ENCODE measurements at places on chromosomes 2 and 18.

DNA sequence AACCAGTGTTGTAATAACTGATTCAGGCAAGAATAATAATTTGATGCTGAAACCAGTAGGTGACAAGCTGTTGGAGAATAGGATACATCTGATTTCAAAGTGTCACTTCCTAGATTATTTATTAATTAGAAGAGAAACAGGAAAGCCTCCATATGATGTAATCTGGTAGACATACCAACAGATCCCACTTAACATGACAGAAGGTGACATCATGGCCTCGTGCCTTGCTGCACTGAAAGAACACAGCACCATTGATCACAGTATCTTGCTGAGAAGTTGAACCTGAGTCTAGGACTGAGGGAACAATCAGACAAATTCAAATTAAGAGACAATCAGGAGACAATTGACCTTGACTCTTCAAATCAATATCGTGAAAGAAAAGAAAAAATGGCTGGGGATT is 131.6 kb upstream of the DLGAP1 start:
- no peak for DNase-seq

DNA sequence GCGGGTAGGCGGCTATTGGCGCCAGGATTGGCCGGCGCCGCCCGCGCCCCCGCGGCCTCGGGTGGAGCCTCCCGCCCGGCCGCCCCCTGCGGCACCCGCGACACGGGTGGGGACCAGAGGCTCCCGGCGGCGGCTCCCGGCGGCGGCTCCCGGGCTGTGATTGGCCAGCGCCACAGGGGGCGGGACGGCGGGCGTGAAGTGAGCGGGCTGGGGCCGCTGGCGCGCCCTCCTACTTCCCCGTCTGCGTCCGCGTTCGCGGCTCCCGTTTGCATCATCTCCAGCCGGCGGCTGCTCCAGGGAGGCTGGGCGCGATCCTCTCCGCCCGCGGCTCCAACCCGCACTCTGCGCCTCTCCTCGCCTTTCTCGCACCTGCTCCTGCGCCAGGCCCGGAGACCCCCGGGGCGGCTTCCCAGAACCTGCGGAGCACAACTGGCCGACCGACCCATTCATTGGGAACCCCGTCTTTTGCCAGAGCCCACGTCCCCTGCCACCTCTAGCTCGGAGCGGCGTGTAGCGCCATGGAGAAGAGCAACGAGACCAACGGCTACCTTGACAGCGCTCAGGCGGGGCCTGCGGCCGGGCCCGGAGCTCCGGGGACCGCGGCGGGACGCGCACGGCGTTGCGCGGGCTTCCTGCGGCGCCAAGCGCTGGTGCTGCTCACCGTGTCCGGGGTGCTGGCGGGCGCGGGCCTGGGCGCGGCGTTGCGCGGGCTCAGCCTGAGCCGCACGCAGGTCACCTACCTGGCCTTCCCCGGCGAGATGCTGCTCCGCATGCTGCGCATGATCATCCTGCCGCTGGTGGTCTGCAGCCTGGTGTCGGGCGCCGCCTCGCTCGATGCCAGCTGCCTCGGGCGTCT is at the start of gene SLC1A4:
Gene SLC1A4, plus strand, starts transcription at position 274 of the 856 bp plus-strand sequence. Its CDS starts 245 bp downstream, at position 519.
- peak; percentile 93 for DNase-seq

- no peak for DNase-seq
Observed at GRCh38 chr18:49537232-49537896, 24.5 kb upstream of the LIPG start.

DNA sequence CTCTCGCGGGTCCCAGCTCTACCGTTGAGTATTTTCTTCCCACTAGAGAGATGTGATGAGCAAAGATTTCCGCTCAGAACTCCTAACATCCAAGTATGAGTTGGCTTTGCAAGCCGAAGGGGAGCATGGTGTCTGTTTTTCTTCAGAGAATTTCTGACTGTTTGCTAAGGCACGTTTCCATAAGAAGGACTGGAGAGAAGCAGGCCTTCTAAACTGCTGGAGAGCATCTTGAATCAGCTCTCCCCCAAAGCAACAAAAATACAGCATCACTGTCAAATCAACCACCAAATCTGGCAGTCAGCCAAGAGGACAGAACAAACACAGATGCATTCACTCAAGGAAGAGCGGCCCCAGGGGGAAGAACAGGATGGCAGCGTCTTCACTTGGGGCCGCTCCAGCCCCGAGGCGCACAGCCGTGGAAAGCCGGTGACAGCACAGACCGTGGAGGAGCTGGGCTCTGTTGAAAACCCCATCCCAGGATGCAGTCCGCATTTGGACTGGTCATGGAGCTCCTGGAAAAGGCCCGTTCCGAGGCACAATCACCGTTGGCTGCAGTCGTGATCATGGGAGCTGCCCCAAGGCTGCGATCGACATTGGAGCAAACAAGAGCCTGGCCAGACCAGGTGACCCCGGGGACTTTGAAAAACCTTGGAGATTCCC is 101.4 kb downstream of the NFATC1 start:
- DNase-seq, result peak; percentile 11

GRCh38 chr2:36671731-36672130 is 24.8 kb upstream of the VIT start:
- DNase-seq, result no peak

DNA sequence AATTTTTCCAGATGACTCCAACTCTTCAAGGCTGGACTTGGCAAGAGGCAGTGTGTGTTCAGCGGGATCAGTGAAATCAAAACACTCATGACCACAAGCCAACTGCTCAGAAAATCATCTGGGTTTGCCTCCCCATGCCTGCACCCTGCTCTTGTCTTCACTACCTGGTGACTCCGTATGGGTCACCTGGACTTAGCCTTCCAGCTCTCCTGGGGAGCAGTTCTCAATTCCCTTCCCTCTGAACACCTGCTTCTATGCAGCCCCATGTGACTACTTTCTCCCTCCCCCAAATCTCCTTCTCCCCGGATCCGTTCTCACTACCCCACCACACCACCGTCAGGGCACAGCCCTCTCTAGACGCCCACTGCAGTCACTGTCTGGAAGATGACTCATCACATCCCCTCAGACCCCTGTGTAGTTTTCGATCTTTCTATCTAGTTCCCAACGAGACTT is 130.2 kb upstream of the ID2 start:
- DNase-seq, result peak; percentile 16

DNA sequence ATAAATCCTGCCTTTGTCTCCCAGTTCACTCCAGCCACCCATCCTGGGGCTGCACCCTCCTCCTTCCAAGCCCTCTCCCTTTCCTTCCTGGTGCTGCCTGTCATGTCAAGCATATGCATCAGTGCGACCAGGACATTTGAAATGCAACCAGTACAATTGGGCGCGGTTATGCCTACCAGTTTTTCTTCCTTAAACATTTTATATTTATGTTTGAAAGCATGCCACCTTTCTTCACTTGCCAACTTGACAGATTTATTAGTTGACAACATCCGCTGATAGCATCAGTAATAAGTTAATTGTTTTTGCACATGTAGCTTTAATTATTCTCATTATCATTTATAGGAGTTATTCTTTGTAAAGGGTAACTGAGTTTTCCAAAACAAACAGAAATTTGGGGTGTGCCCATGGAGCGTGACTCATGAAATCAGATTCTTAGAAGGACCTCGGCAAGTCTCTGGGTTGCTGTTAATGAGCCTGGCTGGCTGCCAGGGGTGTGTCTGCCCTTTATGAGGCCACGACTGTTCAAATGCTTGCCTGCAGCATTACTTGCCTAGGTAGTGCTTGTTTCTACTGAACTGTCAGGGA is 32.8 kb upstream of the IL1B start:
- peak; percentile 26 for DNase-seq

GRCh38 chr2:196454492-196454891 is 185.0 kb upstream of the CCDC150 start:
- no peak for DNase-seq

DNA sequence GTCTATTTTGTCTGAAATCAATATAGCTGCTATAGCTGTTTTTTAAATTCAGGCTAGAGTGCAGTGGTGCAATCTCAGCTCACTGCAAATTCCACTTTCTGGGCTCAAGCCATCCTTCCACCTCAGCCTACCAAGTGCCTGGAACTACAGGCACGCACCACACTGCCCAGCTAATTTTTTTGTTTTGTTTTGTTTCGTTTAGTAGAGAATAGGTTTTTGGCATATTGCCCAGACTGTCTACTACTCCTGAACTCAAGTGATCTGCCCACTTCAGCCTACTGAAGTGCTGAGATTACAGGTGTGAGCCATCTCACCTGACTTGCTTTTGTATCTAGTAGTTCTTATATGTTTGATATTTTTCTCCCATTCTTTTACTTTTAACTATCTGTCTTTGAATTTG is 259.7 kb downstream of the CDH19 start:
- DNase-seq, result no peak

- no peak for DNase-seq
Observed at GRCh38 chr2:38301969-38302702, 74.9 kb downstream of the ATL2 start.

- no peak for DNase-seq
Observed at GRCh38 chr18:55031576-55031975, 72.3 kb upstream of the CCDC68 start.

- DNase-seq, result no peak
Observed at GRCh38 chr18:45012286-45012685, 331.6 kb downstream of the SETBP1 start.

DNA sequence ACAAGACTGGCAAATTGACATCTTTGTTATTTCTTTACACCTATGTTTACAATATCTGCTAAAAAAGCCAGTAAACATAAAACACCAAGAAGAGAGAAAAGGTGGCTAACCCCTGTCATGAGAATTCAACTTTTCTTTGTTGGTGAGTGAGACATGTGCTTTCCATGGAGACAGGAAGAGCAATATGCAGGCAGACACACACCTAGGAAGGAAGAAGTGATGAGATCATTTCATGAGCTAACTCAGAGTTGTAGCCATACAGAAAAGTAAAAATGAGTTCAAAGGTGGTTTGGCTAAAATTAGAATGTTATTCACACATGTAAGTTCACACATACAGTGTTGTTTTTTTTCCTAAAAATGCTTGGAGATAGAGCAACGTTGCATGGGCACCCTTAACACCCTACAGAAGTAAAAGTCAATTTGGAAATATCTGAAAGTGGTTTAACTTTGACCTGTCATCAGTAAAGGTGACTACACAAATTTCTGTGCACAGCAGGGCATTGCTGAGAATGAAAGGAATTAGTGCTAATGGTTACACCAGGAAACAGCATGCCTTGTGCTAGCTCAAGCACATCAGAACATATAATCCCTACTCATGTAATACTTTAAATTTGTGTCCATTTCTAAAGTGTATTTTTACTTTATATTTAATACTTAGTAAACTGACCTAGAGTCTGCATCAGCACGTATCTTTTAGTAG is 557.6 kb downstream of the CBLN2 start:
- DNase-seq, result no peak

GRCh38 chr2:224751996-224752698 is 36.0 kb upstream of the CCDC195 start:
- DNase-seq, result no peak

- no peak for DNase-seq
Observed at GRCh38 chr18:77870199-77870598, 620.6 kb downstream of the GALR1 start.

DNA sequence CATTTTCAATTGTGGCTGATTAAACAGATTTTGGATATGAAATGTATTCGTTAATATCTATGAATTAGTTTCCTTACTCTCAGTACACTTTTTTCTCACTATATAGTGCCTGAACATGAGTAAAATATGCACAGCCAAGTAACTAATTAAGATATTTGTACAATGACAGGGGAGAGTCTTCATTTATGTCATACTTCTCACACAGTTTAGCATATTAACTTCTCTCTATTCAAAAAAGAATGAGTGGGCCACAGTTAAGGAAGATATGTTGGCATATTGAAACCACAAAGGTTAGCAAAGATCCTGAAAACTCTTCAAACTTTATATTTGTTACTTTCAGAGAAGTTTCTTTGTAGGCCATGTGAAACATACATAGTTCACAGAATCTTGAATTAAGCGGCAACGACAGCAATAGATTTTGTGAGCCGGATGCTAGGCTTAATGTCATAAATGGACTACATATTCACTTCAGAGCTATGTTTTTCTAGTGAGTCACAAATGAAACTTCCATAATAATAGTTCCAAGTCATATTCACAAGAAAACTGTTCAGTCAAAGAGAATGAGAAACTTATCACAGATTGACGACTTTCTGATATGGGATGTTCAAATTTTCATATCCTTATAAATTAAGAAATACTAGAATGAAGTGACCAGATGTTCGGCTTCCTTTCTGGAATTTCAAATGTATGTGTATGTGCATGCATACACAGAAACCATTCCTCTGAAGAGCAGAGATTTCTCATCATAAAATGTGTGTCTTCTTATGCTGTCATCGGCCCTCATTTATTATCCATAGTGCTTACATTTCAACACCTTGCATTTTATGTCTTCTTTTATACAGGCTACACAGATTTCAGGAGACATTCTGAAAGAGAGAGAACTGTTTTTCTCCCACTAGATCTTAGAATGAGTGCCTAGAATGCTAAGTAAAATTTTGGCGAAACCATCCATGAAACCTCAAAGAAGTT is 584.0 kb downstream of the SATB2 start:
- no peak for DNase-seq

- DNase-seq, result no peak
Observed at GRCh38 chr2:201733544-201733943, 35.1 kb upstream of the MPP4 start.
